ENCODE measurements at places on chromosomes 1 and 21.

GRCh38 chr1:201937624-201938213 is 8.6 kb downstream of the LMOD1 start:
- no peak for DNase-seq

- no peak for DNase-seq
Measured at GRCh38 chr1:218572050-218572449, 226.9 kb downstream of the TGFB2 start.

DNA sequence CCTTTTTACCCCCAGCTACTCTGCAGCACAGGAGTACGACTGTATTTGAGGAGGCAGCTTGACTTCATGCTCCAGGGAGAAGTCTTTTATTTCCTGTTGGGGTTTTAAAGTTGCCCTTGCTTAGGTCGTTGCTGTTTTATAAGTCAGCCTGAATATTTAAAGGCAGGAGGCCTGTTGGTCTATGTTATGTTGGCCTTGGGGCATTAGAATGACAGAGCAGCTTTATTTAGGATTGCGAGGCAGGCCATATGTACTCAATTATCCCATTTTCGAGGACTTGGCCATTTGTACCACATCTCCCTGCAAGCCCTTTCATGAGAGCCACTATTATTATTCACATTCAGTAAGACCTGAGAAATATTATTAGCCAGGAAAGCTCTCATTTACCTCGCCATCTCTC is 47.0 kb downstream of the KIF26B start:
- no peak for DNase-seq

DNA sequence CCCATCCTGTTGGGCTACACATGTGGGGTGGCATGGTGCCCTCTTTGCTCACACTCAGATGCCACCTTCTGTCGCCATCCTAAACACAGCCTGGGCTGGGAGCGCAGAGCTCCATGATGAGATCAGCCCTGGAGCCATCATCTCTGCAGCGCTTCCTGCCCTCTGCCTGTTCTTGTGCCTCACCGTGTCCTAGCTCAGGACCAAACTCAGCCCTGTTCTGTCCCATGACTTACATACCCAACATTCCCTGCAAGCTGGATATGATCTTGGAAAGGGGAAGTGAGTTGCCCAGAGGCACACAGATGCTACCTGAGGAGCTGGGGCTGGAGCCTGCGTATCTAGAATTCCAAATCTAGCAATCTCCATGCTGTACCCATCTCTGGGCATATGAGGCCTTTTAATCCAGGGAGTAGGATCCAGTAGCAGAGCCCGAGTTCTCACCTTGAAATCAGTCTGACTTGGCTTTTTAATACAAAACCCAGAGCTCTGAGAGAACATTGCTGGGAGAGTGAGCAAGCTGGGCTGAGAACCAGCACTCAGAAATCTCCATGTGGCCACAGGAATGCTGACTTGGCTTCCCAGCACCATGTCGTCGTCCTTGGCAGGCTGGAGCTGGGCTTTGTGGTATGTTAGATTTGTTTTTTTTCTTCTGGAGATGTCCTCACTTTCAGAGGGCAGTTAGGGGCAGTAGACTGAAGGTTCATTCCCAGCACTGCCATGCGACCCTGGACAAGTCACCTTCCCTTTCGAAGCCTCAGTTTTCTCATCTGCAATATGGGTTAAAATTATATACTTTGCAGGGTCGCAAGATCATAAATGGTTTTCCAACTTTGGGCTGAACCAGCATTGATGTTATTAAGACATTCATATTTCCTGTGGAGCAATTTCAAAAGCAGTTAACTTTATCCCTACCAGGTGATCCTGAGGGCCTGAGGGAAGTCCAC is 2.6 kb downstream of the ALPL start:
- DNase-seq: no peak

- no peak for DNase-seq
Measured at GRCh38 chr1:43427524-43427923, 26.2 kb downstream of the HYI start.
